Activated T-cell treated with anti-CD3 and anti-CD28 coated beads, Interleukin-2, amount 50 U/mL, for 72 hours (primary cell): ENCODE measurements at places on chromosomes 5 and 9. TPM values are rescaled to one million over a fixed set of nuclear protein-coding genes. Genes with fewer than 3 reads are reported as not detected.

SLC34A1 gene
- 0.21 TPM for total RNA-seq

GRCh38 chr5:153968761-153969562 lies 69.7 kb downstream of the FAM114A2 start:
- no peak overlapping the region for H3K27ac ChIP-seq
- DNase-seq = no peak
- H3K36me3 ChIP-seq = no peaks in the 10 kb centered on the region
- H3K27me3 ChIP-seq = no peaks in the 10 kb centered on the region

DNA sequence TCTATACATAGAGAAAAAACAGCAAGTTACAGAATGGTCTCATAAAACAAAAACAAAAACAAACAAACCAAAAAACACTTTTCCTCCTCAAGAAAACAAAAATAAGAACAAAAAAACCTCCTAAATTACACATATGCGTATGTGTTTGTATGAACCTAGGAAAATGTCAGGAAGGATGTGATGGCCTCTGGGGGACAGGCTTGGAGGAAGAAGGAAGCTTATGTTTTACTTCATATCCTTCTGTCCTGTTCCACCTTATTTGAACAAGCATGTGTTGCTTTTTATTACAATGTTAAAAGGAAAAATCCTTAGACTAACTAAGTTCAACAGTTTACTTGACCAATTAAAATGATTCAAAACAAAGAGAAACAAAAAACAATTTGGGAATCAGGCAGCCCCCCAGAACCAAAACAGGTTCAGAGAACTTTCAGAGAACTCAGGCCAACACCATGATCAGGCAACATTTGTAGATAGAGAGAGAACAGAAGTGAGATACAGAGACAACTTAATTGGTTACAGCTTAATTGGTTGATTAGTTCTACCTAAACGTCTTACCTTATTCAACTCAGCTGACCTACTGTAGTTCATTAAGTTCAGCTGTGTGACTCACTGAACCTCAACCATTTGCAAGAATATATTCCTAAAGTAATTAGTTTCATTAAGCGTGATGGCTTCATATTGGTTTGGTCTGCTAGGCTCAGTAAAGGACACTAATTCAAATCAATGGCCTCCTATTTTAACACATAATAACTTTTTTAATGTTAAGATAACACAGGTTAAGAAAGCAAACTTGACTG lies 10.1 kb downstream of the SPAAR start:
- H3K36me3 ChIP-seq = no peaks in the 10 kb centered on the region
- H3K27ac ChIP-seq = no peak overlapping the region
- peaks cover 18% of the 10 kb centered on the region for H3K4me1 ChIP-seq
- DNase-seq = no peak

PDLIM4 gene
- 1.2 TPM for total RNA-seq

- H3K27ac ChIP-seq = peak overlapping the region; percentile 43
- peaks cover under 1% of the 10 kb centered on the region for H3K27me3 ChIP-seq
- H3K36me3 ChIP-seq = no peaks in the 10 kb centered on the region
- DNase-seq = no peak
- H3K4me3 ChIP-seq = peak overlapping the region; percentile 38
Measured at GRCh38 chr5:58934629-58935097, 351.8 kb downstream of the RAB3C start.

DNA sequence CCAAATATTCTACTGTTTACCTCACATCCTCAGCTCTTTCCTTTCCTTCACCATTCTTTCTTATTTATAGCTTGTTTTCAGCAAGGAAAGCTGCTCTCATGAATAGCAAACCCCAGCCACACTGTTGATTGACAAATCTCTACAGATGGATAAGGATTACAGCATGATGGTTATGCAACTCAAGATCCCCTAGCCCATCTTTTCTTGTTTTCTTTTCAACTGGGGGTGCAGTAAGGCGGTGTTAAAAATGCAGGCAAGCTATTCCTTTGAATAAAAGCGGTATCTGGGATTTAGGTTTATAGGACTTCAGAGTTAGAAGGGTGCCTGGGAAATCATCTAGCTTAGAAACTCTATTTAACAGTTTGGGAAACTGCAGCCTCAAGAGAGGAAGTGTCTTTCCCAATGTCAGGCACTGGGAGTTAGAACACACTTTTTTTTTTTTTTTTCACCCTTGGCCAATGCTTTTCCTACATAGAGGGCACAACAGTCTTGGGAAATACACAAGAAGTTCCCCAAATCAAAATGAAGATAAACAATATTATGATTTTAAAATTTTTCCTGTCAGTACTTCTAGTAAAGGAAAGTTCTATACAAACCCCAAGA lies 2.6 kb downstream of the SPARC start:
- peaks cover 38% of the 10 kb centered on the region for H3K27me3 ChIP-seq
- no peak overlapping the region for H3K4me3 ChIP-seq
- H3K36me3 ChIP-seq = no peaks in the 10 kb centered on the region
- H3K4me1 ChIP-seq = peaks cover 12% of the 10 kb centered on the region
- no peak for DNase-seq

GRCh38 chr5:181059297-181060230 lies 19.5 kb downstream of the BTNL9 start:
- peaks cover 87% of the 10 kb centered on the region for H3K27me3 ChIP-seq
- H3K36me3 ChIP-seq = no peaks in the 10 kb centered on the region
- H3K4me3 ChIP-seq = no peak overlapping the region

GRCh38 chr5:147552897-147553296 lies 43.0 kb upstream of the DPYSL3 start:
- no peak overlapping the region for H3K4me3 ChIP-seq
- DNase-seq = no peak
- no peaks in the 10 kb centered on the region for H3K27me3 ChIP-seq
- no peaks in the 10 kb centered on the region for H3K4me1 ChIP-seq

SLC25A48 gene
- total RNA-seq = not detected

GRCh38 chr9:91586282-91586681 lies 162.7 kb upstream of the NFIL3 start:
- H3K4me1 ChIP-seq = no peaks in the 10 kb centered on the region
- no peak overlapping the region for H3K27ac ChIP-seq
- DNase-seq = no peak
- no peaks in the 10 kb centered on the region for H3K36me3 ChIP-seq

- no peak overlapping the region for H3K4me3 ChIP-seq
- no peaks in the 10 kb centered on the region for H3K27me3 ChIP-seq
- H3K36me3 ChIP-seq = no peaks in the 10 kb centered on the region
- H3K27ac ChIP-seq = no peak overlapping the region
Measured at GRCh38 chr5:93715761-93716160, 25.6 kb downstream of the POU5F2 start.

TRIM14 gene
- total RNA-seq = 41.6 TPM

ELOVL7 gene
- total RNA-seq = 5.9 TPM

GRCh38 chr9:115212832-115213231 lies 94.9 kb upstream of the TNC start:
- H3K27me3 ChIP-seq = peaks cover 75% of the 10 kb centered on the region
- DNase-seq = no peak
- no peak overlapping the region for H3K27ac ChIP-seq
- peaks cover 27% of the 10 kb centered on the region for H3K4me1 ChIP-seq
- H3K4me3 ChIP-seq = no peak overlapping the region

NRG2 gene
- total RNA-seq = 0.23 TPM

FOXD4L5 gene
- 0.25 TPM for total RNA-seq

GRCh38 chr5:163649514-163649913 lies 144.1 kb downstream of the MAT2B start:
- H3K4me1 ChIP-seq = no peaks in the 10 kb centered on the region
- H3K27ac ChIP-seq = no peak overlapping the region
- no peak for DNase-seq
- H3K36me3 ChIP-seq = no peaks in the 10 kb centered on the region
- H3K4me3 ChIP-seq = no peak overlapping the region

DNA sequence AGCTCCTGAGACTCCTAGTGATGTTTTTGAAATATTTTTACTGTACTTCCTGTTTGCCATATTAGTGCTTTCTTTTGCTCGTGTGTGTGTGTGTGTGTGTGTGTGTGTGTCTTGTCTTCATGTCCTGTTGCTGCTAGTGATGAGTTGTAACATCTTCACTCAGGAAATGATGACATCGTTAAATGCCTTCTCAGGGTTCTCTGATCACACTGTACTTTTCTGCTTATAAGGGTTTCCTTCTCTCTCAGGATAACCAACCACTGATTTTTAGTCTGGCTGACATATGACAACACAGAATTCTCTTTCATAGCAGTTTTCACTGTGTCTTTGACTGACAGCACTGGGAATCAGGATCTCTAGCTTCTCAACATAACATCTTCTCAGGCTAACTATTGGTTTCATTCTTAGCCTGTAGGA lies 16.1 kb downstream of the SV2C start:
- DNase-seq = peak; percentile 32
- H3K36me3 ChIP-seq = no peaks in the 10 kb centered on the region
- peaks cover 11% of the 10 kb centered on the region for H3K4me1 ChIP-seq
- H3K27me3 ChIP-seq = peaks cover 15% of the 10 kb centered on the region

DCTN3 gene
- 75.6 TPM for total RNA-seq

PCDHB1 gene
- not detected for total RNA-seq

GRCh38 chr9:19161257-19162025 lies 34.1 kb upstream of the PLIN2 start:
- no peaks in the 10 kb centered on the region for H3K27me3 ChIP-seq
- H3K4me3 ChIP-seq = peak overlapping the region; percentile 85
- H3K4me1 ChIP-seq = peaks cover 32% of the 10 kb centered on the region
- peak; percentile 52 for DNase-seq

DNA sequence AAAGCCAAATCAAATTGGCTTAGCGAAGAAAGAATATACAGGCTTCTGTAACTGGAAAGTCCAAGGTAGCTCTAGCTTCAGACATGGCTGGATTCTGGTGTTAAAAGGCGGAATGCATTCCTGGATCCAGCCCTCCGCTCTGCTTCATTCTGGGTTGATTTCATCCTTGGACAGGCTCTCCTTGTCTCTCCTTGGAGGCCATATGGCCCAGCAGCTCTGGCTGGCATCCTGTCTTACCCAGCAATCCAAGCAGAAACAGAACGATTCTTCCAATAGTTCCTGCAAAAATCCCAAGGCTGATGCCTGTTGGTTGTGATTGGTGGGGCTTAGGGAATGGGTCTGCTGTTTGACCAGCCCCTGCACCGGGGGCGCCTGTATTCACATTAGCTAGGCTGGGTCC lies 37.0 kb upstream of the SAP30L start:
- no peak overlapping the region for H3K4me3 ChIP-seq
- DNase-seq = no peak
- no peak overlapping the region for H3K27ac ChIP-seq

DNA sequence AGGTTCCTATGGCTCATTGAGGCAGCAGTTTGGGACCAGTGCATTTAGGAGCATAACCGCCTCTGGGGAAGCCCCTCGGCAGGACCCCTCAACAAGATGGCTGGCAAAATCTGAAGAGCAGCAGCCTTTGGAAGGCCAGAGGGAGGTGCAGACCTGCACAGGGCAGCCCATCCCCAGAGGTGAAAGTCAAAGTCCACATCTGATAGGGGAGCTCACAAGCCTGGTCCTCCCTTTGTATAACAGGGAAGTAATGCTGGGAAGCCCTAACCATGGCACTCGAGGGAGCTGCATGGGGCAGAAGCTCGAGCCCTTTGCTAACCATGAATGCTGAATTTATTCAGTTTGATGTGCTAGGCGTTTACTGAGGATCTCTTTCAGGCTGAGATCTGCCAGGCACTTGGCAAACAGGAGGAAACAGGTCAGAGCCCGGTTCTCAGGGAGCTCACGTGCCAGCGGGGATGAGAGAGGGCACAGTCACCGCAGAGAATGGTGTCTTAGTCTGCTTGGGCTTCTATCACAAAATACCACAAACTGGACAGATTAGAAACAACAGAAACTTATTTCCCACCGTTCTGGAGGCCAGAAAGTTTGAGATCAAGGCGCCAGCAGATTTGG lies 114.1 kb downstream of the GABBR2 start:
- DNase-seq = no peak
- H3K36me3 ChIP-seq = no peaks in the 10 kb centered on the region
- H3K4me3 ChIP-seq = no peak overlapping the region
- no peak overlapping the region for H3K27ac ChIP-seq
- H3K4me1 ChIP-seq = no peaks in the 10 kb centered on the region

DNA sequence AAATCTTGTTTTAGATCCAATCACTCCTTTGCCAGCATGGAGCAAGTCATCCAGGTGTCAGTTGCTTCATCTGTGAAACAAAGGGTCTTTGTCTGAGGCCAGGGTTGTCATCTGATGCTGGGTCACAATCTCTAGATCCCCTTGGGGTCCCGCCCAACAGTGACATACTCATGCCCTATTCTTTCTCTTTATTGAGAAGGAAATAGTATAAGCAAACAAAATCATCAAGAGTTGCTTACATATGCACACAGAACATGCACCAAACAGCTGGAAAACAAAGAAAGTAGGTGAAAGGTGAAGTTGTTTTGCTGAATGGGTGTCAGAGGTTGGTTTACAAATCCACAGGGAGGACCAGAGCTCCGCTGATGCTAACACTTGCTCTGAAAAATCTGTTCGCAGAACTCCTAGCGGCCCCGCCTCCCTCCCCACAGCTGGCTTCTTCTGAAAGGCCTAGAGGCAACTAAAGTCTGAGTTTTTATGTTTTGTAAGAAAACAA lies 106.1 kb upstream of the SLC44A1 start:
- DNase-seq = no peak
- H3K4me3 ChIP-seq = no peak overlapping the region
- H3K4me1 ChIP-seq = peaks cover 25% of the 10 kb centered on the region
- H3K27ac ChIP-seq = no peak overlapping the region

GRCh38 chr5:142080248-142080647 lies 28.3 kb upstream of the NDFIP1 start:
- H3K4me3 ChIP-seq = no peak overlapping the region
- H3K36me3 ChIP-seq = no peaks in the 10 kb centered on the region
- no peak for DNase-seq
- no peaks in the 10 kb centered on the region for H3K27me3 ChIP-seq
- peaks cover 17% of the 10 kb centered on the region for H3K4me1 ChIP-seq

DNA sequence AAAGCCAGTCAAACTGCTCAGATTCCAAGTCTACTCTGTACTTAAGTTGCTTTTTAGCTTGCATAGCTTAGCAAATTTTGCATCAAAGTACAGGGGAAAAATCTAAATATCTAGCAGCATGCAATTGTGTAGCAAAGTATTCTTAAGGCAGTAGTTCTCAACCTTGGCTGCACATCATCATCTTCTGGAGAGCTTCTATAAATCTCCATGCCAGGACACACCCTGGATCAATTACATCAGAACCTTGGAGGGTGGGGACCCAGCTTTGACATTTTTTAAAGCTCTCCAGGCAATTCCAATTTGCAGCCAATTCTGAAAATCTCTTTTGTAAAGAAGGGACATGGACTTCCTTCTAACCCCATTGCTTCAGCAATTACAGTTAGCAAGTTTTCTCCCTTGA lies 187.5 kb downstream of the SNCAIP start:
- H3K4me3 ChIP-seq = no peak overlapping the region
- no peak overlapping the region for H3K27ac ChIP-seq
- no peak for DNase-seq
- no peaks in the 10 kb centered on the region for H3K36me3 ChIP-seq
- no peaks in the 10 kb centered on the region for H3K4me1 ChIP-seq

TSSK1B gene
- not detected for total RNA-seq

- no peak for DNase-seq
- no peak overlapping the region for H3K4me3 ChIP-seq
- H3K27me3 ChIP-seq = no peaks in the 10 kb centered on the region
- no peaks in the 10 kb centered on the region for H3K4me1 ChIP-seq
- H3K36me3 ChIP-seq = peaks cover 2% of the 10 kb centered on the region
Measured at GRCh38 chr9:12958279-12958678, 183.5 kb downstream of the LURAP1L start.
